ENCODE measurements at places on chromosomes 7 and 10. TPM values are rescaled to one million over a fixed set of nuclear protein-coding genes. Genes with fewer than 3 reads are reported as not detected.

Gene SSC4D
- total RNA-seq = not detected

Gene NPTX2
- 0.97 TPM for total RNA-seq

Gene CALHM1
- total RNA-seq = not detected

Gene EVX1
- not detected for total RNA-seq

Gene STOX1
- 0.25 TPM for total RNA-seq
